ENCODE measurements at places on chromosomes 4 and X. TPM values are rescaled to one million over a fixed set of nuclear protein-coding genes. Genes with fewer than 3 reads are reported as not detected.
A peak's percentile ranks its signal among the peaks of the same experiment; 100 is the strongest.

Gene EVC2
- 6.0 TPM for total RNA-seq

Gene ADGRG2
- total RNA-seq: 6.4 TPM

Gene MAGEB1
- total RNA-seq: not detected

DNA sequence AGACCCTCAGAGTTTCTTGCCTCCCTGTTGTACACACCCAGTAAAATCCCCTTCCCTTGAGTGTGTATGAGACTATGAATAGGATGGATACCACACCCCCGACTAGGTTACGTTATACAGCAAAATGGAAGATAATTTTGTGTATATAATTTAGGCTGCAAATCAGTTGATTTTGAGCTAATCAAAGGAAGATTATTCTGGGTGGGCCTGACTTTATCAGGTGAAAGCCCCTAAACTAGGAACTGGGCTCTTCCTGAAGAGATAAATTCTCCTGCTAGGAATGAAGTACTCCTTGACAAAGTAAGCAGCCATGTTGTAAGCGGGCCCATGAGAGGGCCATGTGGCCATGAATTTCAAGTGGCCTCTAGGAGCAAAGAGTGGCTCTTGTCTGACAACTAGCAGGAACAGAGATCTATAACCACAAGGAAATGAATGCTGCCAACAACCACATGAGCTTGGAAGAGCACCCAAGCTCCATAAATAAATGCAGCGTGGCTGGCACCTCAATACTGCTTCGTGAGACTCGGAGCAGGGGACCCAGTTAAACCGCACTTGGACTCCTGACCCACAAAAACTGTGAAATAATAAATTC, 646.4 kb downstream of the IL1RAPL1 start:
- H3K36me3 ChIP-seq: peaks cover 6% of the 10 kb centered on the region
- H3K27ac ChIP-seq: no peak overlapping the region
- no peaks in the 10 kb centered on the region for H3K4me1 ChIP-seq
- H3K4me3 ChIP-seq: no peak overlapping the region
- DNase-seq: no peak

GRCh38 chr4:169315530-169316343, 45.0 kb upstream of the SH3RF1 start:
- no peak overlapping the region for H3K27ac ChIP-seq
- H3K27me3 ChIP-seq: no peaks in the 10 kb centered on the region
- peak; percentile 8 for DNase-seq

DNA sequence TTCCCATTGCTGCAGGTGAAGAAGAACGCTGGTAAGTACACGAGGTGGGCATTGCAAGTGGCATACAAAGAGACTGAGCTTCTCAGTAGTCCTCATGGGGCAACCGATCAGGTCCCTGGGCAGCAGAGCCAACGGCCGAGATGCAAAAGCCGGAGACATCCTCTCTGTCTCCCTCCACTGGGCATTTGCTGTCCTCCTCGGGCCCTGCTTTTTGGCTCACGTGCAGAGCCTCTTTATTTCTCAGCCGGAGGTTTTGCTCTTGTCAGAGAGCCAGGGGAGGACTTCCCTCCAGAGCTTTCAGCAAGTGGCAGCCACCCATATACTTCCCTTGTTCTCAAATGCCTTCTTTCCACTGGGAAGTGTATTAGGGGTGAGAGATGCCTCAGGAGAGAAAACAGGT, 18.0 kb downstream of the STARD8 start:
- H3K4me1 ChIP-seq: no peaks in the 10 kb centered on the region
- no peak overlapping the region for H3K4me3 ChIP-seq
- no peak overlapping the region for H3K27ac ChIP-seq
- H3K36me3 ChIP-seq: no peaks in the 10 kb centered on the region

DNA sequence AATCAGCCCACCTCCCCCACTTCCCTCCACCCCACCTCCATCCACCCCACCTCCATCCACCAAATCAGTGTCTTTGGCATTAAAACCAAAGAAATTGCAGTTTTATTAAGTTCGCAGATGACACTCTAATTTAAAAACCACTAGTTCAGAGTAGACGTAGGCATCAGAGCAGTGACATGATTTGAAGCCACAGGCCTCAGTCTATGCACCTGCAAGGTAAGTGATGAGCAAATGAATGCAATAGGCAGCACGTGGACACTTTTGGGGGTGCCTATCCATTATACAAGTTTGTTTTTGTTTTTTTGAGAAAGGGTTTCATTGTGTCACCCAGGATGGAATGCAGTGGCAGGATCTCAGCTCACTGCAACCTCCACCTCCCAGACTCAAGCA, 88.0 kb upstream of the TRIM2 start:
- peaks cover 2% of the 10 kb centered on the region for H3K4me1 ChIP-seq
- no peak for DNase-seq
- no peaks in the 10 kb centered on the region for H3K36me3 ChIP-seq
- H3K27me3 ChIP-seq: no peaks in the 10 kb centered on the region
- H3K27ac ChIP-seq: no peak overlapping the region

GRCh38 chr4:80141543-80141942, 55.8 kb upstream of the PRDM8 start:
- DNase-seq: no peak
- no peak overlapping the region for H3K4me3 ChIP-seq
- H3K27me3 ChIP-seq: no peaks in the 10 kb centered on the region
- H3K4me1 ChIP-seq: peaks cover 15% of the 10 kb centered on the region
- H3K36me3 ChIP-seq: no peaks in the 10 kb centered on the region

DNA sequence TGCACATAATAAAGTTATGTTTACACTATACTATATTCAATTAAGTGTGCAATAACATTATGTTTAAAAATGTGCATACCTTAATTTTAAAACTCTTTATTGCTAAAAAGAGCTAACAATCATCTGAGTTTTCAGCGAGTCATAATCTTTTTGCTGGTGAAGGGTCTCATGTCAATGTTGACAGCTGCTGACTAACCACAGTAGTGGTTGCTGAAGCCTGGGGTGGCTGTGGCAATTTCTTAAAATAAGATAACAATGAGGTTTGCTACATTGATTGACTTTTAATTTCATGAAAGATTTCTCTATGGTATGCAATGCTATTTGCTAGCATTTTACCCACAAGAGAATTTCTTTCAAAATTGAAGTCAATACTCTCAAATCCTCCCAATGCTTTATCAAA, 58.6 kb downstream of the C4orf46 start:
- no peak for DNase-seq
- peaks cover 13% of the 10 kb centered on the region for H3K4me1 ChIP-seq
- H3K27ac ChIP-seq: no peak overlapping the region
- H3K4me3 ChIP-seq: no peak overlapping the region
- no peaks in the 10 kb centered on the region for H3K27me3 ChIP-seq

DNA sequence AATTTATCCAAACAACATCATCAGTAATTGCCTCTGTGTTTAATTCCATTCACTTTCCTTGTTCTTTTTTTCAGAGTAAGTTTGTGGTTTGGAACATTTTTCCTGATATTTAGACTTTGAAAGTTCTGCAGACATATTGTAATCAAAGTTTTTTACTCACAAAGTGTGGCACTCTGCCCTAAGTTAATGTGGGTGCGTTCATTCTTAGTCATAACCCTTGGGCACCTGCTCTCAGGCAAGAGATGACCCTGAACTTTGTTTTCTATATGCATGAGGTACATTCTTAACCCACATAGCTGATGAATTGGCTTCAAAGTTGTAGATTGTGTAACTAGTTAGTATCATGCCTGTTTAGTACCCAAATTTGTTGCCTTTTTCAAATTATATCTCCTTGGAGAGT, 424.3 kb downstream of the GRXCR1 start:
- no peaks in the 10 kb centered on the region for H3K36me3 ChIP-seq
- H3K27ac ChIP-seq: no peak overlapping the region
- no peaks in the 10 kb centered on the region for H3K27me3 ChIP-seq
- H3K4me1 ChIP-seq: peaks cover 13% of the 10 kb centered on the region
- H3K4me3 ChIP-seq: no peak overlapping the region

DNA sequence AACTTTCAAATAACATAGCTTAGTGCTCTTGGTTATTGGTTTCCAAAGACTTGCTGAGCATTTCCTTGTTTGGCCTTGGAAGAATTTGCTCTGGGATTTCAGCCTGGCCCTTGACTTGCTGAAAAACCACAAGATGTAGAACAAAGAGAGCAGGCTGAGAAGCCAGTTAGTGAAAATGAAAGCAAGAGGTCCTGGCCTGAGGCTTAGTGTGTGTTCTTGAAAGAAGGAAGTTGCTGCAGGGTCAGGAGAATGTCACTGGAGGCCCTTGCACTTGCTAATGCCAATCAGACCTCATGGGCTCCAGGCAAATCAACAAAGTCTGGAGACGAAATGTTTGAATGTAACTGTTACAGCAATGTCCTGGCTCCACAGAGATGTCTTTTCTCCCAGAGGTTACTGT, 79.4 kb downstream of the SYNPO2 start:
- peak overlapping the region; percentile 74 for H3K27ac ChIP-seq
- peak; percentile 60 for DNase-seq
- no peak overlapping the region for H3K4me3 ChIP-seq
- no peaks in the 10 kb centered on the region for H3K36me3 ChIP-seq
- peaks cover 15% of the 10 kb centered on the region for H3K4me1 ChIP-seq

DNA sequence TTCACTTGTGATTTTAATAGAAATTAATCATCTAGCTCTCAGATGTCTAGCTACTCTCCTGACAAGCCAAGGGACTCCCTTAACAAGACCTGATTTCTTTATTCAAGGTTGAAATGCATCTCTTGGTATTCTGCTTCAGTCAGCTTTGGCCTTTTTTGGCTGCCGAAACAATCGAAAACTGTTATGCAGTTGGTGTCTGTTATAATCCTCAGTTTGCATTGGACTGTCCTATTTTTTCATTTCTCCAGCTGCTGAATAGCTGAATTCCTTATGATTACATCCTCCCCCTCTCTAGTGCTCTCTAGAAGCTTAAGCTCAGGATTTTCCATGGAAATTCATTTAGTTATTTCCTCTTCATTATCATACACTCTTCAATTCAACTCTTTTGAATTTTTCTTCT, 177.2 kb downstream of the TRIML1 start:
- no peak overlapping the region for H3K27ac ChIP-seq
- no peak for DNase-seq
- no peaks in the 10 kb centered on the region for H3K4me1 ChIP-seq

DNA sequence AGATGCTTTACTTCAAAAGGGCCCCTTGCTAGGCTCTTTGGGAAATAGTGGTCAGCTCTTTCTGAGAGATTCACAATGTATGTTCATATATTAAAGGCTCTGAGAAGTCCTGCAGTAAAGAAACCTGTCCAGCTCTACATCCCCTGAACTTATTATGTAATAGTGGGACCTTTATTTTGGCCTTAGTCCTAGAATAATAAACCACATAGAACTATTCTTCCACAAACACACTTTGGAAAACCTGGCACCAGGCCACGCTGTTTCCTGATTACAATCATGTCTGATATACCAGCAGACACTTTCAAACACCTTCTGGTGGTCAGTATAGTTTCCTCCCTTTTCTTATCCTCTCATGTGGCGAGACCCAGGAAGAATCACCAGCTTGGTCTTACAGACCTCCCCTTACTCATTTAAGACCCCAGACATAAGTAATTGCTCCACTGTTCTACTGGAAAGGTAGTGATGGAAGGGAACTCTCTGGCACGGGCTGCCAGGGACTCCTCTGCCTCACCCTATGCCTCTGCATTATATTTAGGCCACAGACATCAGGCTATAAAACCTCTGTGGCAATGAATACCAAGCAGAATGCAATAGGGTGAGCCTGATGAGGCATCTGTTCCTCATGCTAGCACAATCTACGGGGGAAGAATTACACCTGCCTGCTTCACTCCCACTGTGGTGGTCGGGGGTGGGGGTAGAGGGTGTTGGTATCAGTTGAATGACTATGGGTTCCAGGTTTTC, 5.7 kb upstream of the PPEF1 start:
- H3K27ac ChIP-seq: peak overlapping the region; percentile 85
- peaks cover 14% of the 10 kb centered on the region for H3K4me1 ChIP-seq
- H3K36me3 ChIP-seq: no peaks in the 10 kb centered on the region
- no peaks in the 10 kb centered on the region for H3K27me3 ChIP-seq
- peak; percentile 92 for DNase-seq

- peak; percentile 92 for DNase-seq
- peaks cover 14% of the 10 kb centered on the region for H3K4me1 ChIP-seq
- H3K27me3 ChIP-seq: peaks cover 49% of the 10 kb centered on the region
These were observed at the start of gene ATP6AP2 for GRCh38 chrX:40580537-40581335. ATP6AP2 (plus strand) TSS chrX:40580970; CDS start chrX:40581066, 96 bp downstream.

DNA sequence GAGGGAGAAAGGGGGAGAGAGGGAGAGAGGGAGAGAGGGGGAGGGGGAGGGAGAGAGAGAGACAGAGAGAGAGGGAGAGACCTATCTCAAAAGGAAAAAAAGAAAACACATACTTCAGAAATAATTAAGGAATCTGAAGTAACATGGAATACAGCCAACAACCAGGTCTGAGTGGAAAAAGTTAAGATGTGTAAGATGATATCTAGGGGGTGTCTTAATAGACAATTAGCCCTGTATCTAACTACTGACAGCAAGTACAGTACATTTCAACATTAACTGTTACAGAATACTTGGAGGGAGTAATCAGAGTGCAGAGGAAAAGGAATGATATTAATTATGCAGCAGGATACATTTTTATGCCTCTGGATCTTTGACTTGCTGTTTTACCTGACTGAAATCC, 22.4 kb downstream of the NUP54 start:
- H3K27me3 ChIP-seq: no peaks in the 10 kb centered on the region
- no peak overlapping the region for H3K4me3 ChIP-seq
- H3K27ac ChIP-seq: no peak overlapping the region
- DNase-seq: no peak
- H3K36me3 ChIP-seq: peaks cover 60% of the 10 kb centered on the region

DNA sequence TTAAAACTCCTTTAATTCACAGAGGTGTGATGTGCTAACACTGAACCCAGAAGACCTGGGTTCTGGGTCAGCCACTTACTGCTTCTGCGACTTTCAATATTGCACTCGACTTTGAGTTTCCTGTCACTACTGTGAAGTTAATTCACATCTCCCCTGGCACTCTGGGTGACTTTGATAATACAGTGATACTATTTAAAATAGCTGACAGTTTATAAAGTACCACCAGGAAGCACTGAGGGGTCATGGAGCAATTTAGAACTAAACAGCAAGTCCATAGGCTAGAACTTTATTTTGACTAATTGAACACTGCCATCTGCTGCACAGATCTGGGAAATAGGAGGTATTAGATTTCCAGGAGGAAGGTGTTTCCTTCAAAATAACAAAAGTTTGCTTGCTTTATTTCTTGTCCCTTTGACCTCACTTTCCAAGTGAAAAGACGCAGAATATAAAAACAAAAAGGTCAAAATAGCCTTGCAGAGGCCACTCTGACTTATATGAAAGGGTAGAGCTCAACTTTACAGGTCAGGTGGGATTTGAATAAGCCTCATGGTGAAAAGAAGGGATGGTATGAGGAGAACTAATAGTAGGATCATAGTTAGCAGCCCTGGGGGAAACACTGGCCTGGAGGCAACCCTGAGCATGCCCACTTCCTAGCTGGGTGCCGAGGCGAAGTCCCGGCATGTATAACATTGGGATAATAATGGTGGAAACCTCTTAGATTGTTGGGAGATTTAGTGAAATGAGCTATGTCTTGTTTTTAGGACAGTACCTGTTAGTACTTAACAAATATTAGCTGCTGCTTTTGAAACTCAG, 53.4 kb downstream of the ZNF518B start:
- no peaks in the 10 kb centered on the region for H3K36me3 ChIP-seq
- H3K27me3 ChIP-seq: no peaks in the 10 kb centered on the region
- no peak overlapping the region for H3K27ac ChIP-seq
- H3K4me1 ChIP-seq: peaks cover 4% of the 10 kb centered on the region

All from MCF 10A (cell line).